Stimulated activated CD4-positive, alpha-beta T cell treated with anti-CD3 and anti-CD28 coated beads, TNF-alpha, amount 100 ng/mL, for 4 hours (primary cell): ENCODE measurements at places on chromosomes 5 and 9.

GRCh38 chr5:54821445-54822323 lies 163.7 kb downstream of the ESM1 start:
- DNase-seq, result no peak

DNA sequence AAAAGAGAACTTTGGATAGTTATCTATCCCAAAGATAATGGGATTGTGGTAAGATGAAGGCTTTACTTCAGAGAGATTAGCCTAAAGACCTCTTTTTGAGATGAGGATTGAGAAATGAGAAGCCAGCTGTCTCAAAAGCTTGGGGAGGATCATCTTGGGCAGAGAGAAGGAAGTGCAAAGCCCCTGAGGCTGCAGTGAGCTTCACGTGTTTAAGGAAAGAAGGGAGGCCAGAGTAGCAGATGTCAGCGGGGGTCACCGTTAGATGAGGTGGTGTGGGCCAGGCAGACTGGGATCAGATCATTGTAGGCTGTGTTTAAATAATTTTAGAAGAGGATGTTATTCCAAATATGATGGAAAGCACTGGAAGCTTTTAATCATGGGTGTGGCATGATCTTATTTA lies 270.1 kb downstream of the ARHGEF28 start:
- no peak for DNase-seq

GRCh38 chr9:101668421-101668820 lies 70.0 kb downstream of the GRIN3A start:
- no peak for DNase-seq

DNA sequence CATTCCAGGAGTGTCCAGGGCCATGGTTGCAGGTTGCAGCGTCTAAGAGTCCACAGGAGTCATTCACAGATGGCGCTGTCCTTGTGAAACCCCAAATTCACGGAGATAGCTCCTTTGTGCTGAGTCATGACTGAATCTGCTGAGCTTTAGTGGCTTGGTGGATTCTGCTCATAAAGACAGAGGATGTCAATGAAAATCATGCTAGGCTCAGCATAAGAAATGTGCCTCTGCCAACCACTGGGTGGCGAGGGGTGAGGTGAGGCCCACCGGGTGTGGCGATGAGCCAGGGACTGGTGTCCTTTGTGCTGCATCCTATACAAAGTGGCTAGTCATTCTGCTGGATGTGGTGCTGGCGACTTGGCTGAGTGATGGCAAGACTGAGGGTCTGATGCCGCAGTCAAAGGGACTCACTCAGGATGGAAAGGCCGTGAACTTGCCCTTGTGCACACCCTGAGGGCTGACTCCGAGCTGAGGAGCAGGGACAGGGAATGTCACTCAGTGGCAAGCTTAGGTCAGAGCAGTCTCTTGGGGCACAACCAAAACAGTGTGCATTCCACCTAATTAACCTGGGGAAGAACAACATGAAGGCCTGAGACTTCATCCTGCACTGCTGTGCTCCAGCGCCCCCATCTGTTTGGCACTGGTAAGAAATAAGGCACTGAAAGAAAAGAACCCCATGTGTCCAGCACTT lies 71.5 kb downstream of the DAP start:
- DNase-seq, result no peak

- DNase-seq, result no peak
Observed at GRCh38 chr9:21576331-21577189, 94.4 kb upstream of the IFNE start.

- DNase-seq, result no peak
Observed at GRCh38 chr9:120435091-120435490, 144.9 kb downstream of the CDK5RAP2 start.
